ENCODE measurements at places on chromosomes 2 and 18. TPM values are rescaled to one million over a fixed set of nuclear protein-coding genes. Genes with fewer than 3 reads are reported as not detected.

DNA sequence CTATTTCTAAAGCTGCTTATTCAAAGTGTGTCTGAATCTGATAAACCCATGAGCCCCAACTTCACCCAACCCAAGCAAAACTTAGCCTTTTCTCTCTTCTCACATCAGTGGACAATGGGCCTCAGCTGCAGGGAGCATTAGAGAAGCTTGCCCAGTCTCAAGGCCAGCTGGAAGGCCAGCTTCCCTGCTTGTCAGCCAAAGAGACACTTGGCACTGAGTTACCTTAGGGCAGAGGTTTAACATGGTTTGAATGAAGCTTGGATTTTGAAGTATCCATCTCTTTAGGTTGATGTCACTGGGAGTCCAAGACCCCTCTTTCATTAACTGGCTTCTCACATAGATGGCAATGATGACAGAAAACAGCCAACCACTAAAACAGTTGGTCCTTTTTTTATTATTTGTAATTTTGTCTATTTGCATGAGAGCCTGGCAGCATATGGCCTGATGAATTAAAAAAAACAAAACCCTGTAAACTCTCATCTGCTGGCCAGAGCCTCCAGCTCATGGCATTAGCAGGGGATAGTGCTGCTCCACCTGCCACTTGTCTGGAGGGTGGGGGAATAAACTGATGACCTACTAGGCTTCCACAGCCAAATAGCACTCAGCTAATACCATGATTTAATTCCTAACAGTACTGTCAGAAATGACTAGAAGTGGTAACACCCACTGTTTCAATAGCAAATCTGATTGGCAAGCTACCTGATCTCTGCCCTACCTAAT, 137.0 kb downstream of the UBE2E3 start:
- DNase-seq: no peak

GRCh38 chr2:241853651-241854341, 4.9 kb downstream of the PDCD1 start:
- DNase-seq: no peak

- no peak for DNase-seq
These were observed 264.1 kb downstream of the TRIB2 start for GRCh38 chr2:12980817-12981216.

DNA sequence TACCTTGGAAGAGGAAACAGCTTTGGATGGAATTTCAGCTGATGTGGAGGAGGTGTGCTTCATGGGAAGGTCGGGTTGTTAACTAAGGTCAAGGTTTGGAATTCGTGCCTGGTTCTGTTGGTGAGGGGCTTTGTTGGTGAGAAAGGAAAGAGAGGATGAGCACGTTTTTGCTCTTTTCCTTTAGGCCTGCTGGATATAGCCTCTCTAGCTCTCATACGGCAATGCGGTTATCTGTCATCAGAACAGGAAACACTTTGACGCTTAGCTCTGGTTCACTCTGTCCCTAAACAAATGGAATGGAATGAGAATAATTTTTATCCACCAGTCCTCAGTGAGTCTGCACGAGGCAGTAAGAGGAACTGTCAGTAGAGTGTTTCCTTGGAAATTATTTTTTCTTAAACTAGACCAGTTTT, 169.7 kb upstream of the NOSTRIN start:
- peak; percentile 57 for DNase-seq

GRCh38 chr18:46939337-46939963, 22.0 kb downstream of the KATNAL2 start:
- no peak for DNase-seq

DNA sequence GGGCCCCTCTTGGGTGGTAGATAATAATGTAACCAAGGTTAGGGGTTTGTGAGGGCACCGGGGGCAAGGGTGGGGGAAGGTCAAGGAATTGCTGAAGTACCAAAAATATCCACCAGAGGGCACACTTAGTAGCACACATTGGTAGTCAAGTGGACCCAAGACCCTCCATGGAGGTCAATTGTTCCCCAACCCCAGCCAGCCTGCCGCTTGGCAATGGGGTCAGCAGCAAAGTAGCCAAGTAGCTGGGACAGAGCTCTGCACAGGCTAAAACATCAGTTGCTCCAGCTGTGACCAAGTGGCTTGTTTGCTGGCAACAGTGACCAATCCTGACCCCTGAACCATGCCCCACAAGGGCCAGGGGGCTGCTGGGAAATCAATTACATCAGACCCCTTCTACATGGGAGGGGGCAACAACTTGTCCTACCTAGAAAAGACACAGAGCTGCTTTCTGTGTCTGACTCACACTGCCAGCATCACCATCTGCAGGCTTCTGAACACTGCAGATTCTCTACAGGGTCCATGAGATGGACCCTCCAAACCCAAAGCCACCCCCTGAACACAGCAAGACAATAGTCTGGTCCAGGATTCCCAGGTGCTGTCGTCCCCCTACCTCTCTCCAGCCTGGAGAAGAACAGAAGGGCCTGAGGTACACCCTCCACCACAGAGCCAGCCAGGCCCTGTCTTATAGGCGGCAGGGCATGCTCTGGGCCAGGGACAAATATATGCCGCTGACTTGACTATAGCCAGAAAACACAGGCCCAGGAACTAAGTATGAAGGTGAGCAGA, 76.0 kb downstream of the EMX1 start:
- no peak for DNase-seq

DNA sequence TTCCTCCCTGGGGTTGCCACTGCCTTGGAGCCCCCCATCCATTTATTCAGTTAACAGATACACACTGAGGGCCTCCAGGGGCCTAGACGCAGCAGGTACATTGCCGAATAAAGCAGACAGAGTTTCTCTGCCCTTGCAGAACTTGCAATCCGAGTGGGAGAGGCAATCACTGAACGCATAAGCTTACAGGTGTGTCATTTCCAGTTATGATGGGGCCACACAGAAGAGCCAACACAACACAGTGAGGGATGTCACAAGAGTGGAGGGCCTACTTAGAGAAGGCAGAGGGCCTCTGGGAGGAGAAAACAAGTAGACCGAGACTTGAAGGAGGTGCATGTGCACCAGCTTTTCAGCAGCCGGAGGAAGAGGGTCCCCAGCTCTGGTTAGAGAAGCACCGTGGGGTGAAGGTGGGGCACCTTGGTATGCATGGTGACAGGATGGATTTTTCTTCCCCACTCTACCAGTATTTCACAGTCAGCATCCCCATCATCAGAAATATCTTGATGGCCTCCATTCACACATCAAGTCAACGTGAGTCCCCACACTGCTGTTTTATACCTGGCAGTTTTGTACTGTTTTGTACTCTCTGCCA, 150.9 kb downstream of the SMAD7 start:
- DNase-seq: no peak

DNA sequence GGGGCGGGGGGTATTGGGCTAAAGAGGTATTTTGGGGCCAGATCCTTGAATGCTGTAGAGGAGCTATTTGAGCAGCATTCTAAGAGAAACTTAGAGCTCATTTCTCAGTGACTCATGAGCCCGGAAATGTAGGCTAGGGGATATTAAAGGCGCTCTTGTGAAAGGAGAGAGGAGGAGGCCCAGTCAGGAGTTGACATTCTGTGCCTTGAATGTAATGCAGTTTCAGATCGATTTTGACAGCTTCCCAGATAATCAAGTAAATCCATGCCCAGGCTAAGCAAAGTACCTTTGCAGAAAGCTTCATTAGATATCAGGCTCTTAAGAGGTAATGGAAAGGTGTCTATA, 1.5 kb downstream of the CAB39 start:
- DNase-seq: no peak

GRCh38 chr2:165056564-165056963, 101.2 kb upstream of the SLC38A11 start:
- DNase-seq: no peak

DNA sequence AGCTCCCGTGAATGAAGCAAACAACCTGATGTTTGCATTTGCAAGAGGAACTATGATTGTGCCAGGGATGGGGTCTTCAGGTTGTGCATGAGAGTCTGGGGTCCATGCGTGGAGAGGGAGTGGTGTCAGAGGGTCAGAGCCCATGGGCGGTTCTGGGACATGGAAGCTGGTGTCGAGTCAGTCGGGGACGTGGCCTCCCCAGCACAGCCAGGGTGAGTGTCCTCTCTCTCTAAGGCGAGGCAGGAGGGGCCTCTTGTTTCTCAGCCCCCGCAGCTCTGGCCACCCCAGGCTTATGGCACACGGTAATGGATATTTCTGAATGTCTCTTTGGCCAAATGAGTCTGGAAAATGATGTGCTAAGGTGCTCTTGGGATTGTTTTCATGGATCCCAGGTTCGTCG, 118.6 kb downstream of the RTP5 start:
- no peak for DNase-seq

- no peak for DNase-seq
These were observed 34.1 kb upstream of the METAP1D start for GRCh38 chr2:171965661-171966060.

DNA sequence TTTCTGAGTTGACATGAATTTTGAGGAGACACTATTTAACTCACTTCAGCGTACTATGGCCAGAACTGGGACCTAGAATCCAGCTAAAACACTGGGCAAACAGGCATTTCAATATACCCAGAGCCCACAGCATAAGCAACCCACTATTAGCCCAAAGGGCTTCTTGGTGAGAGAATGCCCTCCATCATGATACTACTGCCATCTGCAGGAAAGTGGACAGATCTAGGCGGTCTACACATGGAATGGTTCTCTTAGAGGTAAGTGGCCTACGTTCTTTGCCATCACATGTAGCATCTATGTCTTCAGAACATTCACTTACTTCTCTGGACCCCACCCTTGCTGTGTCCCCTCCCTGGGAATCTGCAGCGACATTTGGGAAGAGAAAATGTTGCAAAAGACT, 181.3 kb upstream of the LINC00305 start:
- DNase-seq: no peak

GRCh38 chr2:115285416-115285815, 843.0 kb downstream of the DPP10 start:
- DNase-seq: no peak

- DNase-seq: no peak
These were observed 278.8 kb downstream of the TNS1 start for GRCh38 chr2:217723981-217724380.

DNA sequence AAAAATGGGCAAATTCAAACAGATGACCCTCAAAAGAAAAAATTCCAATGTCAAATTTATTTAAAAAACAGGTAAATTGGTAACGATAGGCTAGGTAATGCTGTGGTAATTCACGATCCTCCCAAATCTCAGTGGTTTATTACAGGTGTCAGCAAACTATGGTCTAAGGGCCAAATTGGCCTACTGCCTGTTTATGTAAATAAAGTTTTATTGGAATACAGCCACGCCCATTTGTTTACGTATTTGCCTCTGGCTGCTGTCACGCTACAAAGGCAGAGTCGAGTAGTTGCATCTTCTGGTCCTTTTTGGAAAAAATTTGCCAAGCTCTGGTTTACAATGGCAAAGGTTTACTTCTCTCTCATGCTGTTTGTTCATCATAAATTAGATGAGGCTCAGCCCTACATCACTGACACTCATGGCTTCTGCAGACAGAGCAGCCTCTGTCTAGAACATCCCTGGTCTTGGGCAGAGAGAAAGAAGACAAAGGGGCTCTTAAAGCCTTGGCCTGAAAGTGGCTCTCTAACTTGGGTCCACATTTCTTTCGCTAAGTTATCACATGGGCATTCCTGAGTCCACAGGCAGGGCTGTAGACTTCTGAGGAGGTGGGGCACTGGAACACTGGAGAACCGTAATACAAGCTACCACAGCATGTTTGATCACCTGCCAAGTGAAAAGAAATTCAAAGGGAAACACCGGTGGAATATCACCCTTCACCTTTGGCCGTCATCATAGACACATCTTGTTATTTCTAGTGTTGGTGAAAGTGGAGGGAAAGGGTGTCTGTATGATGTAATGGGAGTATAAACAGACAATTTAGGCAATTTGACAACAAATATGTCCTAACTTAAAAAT, 34.8 kb downstream of the SP110 start:
- DNase-seq: no peak

- DNase-seq: no peak
These were observed 337.3 kb downstream of the PLCL1 start for GRCh38 chr2:198141726-198142125.

GRCh38 chr2:103605071-103605780, 843.4 kb downstream of the TMEM182 start:
- DNase-seq: no peak

- DNase-seq: no peak
These were observed 13.9 kb downstream of the DYSF start for GRCh38 chr2:71467180-71467815.

DNA sequence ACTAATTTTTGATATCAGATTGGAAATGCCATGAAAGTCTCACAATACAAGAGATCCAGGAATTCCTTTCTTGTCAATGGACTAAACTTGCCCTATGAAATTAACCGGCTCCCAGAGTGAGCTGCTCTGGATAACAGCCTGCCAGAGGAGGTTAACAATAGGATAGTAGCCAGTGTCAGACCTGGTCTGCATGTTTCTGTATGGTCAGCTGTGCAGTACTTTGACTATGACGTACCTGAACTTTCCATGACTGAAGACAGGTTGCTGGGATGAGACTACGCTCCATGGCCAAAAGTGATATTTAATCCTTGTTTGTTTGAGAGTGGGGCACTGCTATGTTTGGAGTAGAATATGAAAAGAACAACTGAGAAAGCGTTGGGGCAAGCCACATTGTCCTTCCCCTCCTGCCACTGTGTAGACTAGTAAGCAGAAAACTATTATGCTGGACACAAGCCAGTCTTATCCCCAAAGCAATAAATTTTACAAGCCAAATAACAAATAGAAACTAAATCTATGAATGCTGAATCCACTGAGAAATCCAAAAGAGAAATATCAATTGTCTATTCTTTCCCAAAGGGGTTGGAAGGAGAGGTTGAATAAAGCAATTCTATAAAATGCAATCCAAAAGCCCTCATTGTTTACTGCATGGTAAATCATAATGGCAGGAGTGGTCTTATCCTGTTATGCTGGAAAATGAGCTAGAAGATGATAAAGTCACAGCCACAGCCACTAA, 115.5 kb upstream of the CYP26B1 start:
- DNase-seq: no peak

GRCh38 chr18:61683856-61684255, 209.0 kb downstream of the RNF152 start:
- no peak for DNase-seq

- DNase-seq: no peak
These were observed 64.6 kb downstream of the LTBP1 start for GRCh38 chr2:33011373-33011772.

DNA sequence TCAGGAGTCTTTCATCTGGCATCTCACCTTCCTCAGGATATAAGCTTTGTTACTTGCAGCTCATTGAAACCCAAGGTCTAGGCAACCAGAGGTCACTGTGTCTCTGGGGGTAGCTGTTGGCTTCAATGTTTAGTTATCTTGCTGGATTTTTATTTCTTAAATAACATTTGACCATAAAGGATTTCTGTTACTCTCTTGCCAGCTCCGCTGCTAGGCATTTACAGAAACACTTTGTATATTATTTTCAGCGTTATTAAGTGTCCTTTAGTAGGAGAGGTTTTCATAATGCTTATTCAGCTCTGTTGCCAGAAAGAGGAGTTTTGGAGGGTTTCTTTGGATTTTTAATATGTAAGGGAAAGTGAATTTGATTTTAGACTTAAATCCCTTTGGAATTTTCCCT, 61.4 kb downstream of the QPCT start:
- no peak for DNase-seq

FAM228A gene
- polyA plus RNA-seq: 1.3 TPM

HOXD3 gene
- 26.1 TPM for polyA plus RNA-seq

GALNT13 gene
- polyA plus RNA-seq: 2.8 TPM

TANC1 gene
- 64.8 TPM for polyA plus RNA-seq

PJVK gene
- polyA plus RNA-seq: 19.3 TPM

ANKAR gene
- 17.1 TPM for polyA plus RNA-seq

ONECUT2 gene
- polyA plus RNA-seq: 0.12 TPM

DNAH7 gene
- polyA plus RNA-seq: 8.8 TPM

NFU1 gene
- 62.7 TPM for polyA plus RNA-seq

PSTPIP2 gene
- 17.1 TPM for polyA plus RNA-seq

EPB41L5 gene
- 106 TPM for polyA plus RNA-seq

LHCGR gene
- 0.37 TPM for polyA plus RNA-seq
